Bronchial epithelial cell (primary cell): ENCODE measurements at places on chromosomes 4 and X. TPM values are rescaled to one million over a fixed set of nuclear protein-coding genes. Genes with fewer than 3 reads are reported as not detected.

Gene FIP1L1
- 46.3 and 73.5 TPM in 2 replicates for total RNA-seq

Gene S100G
- not detected in 2 replicates for total RNA-seq

Gene MEPE
- not detected in 2 replicates for total RNA-seq

Gene NEIL3
- 0.53 and 0.90 TPM in 2 replicates for total RNA-seq

Gene PABPC1L2A
- total RNA-seq, result not detected in 2 replicates

Gene RASSF6
- total RNA-seq, result 7.4 and 14.8 TPM in 2 replicates

Gene COQ2
- 9.5 and 14.7 TPM in 2 replicates for total RNA-seq

Gene FRMD7
- total RNA-seq, result not detected in 2 replicates

Gene ATG4A
- total RNA-seq, result 12.4 and 19.5 TPM in 2 replicates

Gene GASK1B
- 1.2 and 2.1 TPM in 2 replicates for total RNA-seq

Gene KDM6A
- 11.1 and 24.6 TPM in 2 replicates for total RNA-seq

Gene EGF
- total RNA-seq, result 0.51 and 1.1 TPM in 2 replicates
